Stimulated activated CD8-positive, alpha-beta memory T cell treated with anti-CD3 and anti-CD28 coated beads, Interleukin-4, amount 100 ng/mL, for 1 hour (primary cell): ENCODE measurements at places on chromosomes 12 and 14.
A peak's percentile ranks its signal among the peaks of the same experiment; 100 is the strongest.

DNA sequence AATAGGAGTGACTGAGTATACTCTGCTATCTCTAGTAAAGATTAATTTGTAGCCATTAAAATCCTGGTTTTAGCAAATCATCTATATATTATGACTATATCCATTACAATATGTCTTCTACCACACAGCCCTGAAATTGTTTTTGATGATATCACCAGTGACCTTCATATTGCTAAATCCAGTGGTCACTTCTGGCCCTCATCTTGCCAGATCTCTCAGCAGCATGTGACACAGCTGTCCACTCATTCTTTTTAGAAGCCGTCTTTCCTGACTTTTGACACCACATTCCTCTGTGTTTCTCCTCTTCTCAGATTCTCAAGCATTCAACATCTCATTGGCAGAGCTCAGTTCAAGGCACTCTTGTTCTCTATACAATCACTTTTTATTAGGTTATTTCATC, 54.9 kb downstream of the CPNE8 start:
- DNase-seq, result no peak

DNA sequence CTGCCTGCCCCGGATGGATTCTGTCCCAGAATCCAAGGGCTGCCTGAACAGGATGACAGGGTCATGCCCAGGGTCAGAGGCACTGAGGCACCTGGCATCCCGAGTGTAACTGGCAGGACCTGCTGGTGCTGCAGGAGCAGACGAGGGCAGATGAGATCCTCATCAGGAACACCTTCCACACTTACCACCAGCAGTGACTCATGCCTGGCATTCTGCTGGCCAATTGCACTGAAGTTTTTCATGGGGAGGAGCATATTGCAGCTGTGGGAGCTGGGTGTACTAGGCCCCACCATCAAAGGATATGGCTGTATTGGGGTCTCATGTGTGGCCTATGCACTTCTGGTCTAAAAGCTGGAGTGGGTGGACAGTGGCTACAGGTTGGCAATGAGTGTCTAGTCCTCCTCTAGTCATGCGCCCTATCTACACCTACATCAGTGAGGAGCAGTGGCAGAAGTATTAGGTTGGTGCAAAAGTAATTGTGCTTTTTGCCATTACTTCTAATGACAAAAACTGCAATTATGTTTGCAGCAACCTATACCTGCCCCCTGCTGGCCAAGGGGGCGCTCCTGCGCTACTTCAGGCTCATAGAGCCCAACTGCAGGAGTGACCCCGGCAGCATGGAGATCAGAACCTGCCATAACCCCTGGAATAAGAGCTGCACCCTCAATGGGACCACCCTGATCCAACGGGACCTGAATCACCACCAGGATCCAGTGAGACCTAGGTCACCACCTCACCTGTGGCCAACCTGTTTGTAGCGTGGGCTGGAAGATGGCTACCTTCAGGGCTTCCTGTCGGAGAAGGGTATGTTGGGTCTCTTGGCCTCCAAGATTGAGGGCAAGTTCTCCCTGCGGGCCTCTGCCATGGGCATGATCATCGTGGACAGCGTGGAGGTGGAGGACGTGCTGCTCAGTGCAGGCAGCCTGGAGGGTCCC, 8.0 kb upstream of the C12orf42 start:
- DNase-seq, result no peak

- no peak for DNase-seq
These were observed 239.5 kb downstream of the GXYLT1 start for GRCh38 chr12:41905073-41905758.

DNA sequence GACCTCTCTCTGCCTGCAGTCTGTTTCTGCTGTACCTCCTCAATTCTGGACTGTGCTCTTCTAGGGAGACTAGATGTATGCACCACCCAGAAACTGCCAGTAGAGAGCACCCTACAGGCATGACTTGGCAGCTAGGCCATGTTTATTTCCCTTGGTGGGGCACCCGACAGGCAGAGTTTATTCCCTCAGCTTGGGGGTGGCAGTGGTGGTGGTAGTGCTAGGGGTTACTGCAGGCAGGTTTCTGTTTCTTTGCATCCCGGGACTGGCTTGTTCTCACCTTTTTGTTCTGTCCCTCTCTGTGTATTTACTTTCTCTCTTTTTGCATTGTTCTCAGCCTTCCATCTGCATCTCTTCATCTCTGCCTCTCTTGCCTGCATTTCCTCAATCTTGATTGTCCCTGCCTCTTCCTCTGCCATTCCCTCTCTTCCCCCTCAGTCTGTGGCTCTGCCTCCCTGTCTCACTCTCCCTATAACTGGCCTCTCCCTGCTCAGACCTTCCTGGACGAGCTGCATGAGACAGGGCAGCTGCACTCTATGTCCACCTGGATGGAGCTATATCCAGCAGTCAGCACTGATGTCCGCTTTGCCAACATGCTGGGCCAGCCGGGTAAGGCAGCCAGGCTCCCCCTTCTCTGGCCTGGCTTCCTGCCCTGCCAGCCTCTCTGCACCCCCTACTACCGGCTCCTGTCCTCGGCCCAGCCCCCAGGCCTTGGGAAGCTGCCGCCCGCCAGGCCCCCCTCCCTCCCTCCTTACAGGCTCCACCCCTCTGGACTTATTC, 13.8 kb downstream of the PRPF40B start:
- peak; percentile 10 for DNase-seq

- no peak for DNase-seq
These were observed 147.9 kb upstream of the E2F7 start for GRCh38 chr12:77213319-77213718.

- DNase-seq, result no peak
These were observed 189.3 kb upstream of the G2E3 start for GRCh38 chr14:30369502-30370180.

- DNase-seq, result no peak
These were observed 278.1 kb upstream of the LMO3 start for GRCh38 chr12:16884056-16884455.

GRCh38 chr12:28622406-28622805, 432.1 kb downstream of the CCDC91 start:
- no peak for DNase-seq
